ENCODE measurements at places on chromosomes 5 and 9.

DNA sequence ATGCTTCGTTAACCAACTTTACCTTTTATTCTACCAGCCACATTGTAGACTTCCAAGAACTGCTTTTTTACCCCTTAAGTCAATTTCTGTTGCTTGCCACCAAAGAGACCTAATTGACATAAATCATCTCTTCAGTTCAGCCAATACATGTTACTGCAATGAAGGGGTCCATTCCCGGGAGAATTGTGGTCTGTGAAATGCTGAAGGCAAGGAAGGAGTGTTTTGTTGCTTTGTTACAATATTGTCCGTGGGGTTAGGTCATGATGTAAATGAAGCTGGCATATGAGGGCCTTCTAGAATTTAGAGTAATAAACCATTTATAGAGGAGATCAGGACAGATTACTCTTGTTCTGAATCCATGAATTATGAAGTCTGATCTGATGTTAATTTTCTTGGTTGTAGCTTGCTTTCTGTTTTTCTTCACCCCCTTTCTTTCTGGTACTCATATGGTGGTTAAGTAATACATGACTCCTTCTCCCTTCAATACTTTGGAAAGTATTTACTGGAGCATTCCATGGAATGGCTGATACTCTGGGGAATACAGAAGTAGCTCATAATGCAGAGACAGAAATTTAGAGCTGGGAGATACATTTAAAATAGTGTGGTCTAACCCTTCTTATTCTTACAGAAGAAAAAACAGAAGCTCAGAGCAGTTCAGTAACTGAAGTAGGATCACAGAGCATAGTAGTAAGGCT lies 297.0 kb upstream of the CLINT1 start:
- no peak for DNase-seq

GRCh38 chr9:125356032-125356431 lies 94.4 kb downstream of the GAPVD1 start:
- no peak for DNase-seq

DNA sequence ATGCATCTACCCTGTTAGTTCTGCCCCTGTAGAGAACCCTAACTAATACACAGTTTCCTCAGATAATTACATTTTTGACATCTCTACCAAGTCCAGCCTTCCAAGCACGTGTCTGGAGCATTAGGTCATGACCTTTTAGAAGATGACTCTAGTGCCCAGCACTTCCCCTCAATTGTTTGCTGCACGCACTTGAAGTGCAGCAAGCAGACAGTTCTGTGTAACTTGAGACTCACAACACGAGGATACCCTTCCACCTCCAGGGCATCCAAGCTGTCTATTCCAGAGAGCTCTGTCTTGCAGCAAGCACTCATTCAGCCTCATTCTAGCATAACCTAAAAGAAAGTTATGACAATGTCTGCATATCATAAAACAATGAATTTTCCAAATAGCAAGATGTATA lies 1410.5 kb upstream of the CDH18 start:
- no peak for DNase-seq

DNA sequence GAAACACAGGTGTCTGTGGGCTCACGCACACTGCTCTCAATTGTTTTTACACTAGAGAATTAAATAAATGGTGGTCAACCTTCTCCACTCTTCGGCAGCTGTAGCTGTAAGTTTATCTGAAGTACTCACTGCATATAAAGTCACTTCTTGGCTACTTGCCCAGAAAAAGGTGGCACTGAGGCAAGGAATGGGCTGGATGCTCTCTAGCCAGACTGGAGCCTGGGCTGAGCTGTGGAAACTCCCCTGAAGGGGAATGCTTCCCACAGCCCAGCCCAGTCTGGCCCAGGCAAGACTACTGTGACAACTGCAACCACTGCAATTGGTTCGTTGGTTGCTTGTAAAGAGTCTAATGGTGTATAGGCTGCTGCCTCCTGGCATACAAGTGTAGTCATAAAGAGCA lies 4.5 kb downstream of the LEAP2 start:
- no peak for DNase-seq

GRCh38 chr5:32233696-32234447 lies 59.8 kb upstream of the GOLPH3 start:
- no peak for DNase-seq

DNA sequence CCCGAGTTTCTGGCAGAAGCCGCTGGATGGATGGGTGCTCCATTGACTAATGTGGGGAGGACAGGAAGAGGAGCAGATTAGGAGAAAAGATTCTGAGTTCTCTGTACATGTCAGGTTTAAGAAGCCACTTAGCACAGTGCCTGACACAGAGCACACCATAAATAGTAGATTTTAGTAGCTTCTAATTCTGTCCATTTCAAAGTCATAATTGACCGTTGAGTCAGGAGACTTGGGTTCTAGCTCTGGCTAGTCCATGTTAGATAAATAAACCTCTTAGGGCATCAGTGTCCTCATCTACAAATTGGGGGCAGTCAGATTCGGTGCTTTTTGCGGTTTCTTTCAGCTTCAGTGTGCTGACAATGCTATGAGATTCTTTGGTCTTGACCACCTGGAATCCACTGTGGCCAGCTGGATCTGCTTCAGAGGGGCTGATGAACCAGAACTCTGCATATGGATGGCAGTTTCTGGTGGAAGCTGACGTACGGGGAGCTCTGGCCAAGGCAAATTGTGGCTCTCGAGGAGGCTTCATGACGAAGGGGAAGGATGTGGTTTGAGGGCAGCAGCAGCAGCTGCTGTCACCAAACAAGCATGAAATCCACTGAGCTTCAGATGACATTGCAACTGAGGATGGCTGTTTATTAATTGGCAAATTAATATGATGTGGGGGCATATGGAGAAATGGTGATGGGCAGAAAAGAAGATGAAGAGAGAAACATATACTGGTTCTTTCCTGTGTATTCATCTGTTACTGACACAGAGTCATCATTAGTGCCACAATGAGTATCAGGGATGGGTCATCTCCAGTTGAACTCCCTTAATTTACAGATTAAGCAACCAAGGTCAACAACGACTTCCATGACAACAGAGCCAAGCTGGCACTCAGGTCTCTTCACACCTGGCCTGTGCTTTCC lies 134.4 kb downstream of the AOPEP start:
- DNase-seq, result no peak

- peak; percentile 62 for DNase-seq
Measured at GRCh38 chr5:148733601-148734438, 79.5 kb upstream of the HTR4 start.

- no peak for DNase-seq
Measured at GRCh38 chr9:78470216-78470615, 173.3 kb downstream of the PSAT1 start.

DNA sequence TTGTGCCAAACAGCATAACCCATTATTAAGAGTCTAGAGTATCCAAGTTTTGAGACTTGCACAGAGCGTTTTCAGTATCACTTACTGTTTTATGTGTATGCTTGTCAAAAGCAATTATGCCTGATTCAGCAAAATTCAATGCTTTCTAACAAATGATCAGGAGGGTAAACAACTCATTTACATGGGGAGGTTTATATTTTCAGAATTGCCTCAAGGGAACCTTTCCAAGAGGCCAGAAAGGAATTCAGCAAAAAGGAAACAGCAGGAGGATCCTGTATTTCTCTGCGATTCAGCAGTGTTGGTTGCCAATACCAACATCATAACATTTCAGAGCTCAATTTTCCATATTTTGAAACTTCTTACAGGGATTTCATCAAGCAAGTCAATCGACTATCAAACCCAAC lies 69.3 kb upstream of the DAB2 start:
- DNase-seq, result no peak

DNA sequence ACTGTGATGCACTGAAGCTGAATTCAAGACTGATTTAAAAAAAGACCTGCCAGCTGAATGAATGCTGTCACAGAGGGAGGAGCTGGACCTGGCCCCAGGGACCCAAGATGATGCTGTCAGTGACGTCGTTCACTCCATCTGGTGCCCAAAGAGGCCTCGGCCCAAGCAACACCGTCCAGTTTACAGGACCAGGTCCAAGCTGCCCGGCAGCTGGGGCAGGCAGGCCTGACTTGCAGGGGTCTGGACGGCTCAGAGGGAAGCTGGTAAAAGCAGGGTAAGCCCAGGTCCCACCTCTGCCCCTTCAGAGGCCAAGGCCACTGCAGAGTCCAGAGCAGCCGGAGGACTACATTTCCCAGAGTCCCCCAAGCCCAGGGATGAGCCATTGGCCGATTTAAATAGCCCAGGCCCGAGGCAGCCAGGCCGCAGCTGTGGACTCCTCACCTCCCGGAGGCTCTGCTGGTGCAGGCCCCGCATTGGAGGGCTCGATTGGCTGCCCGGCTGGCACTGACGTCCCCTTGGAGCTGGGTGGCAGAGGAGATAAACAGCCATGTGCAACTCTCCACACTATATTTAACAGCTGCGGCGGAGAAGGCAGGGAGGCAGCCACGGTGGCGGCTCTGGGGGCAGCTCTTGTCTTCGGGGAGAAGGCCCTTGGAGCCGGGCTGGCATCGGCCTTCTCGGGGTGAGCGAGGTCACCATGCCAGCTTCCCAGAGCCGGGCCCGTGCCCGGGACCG lies at the start of gene PLPP7:
PLPP7 (plus strand) TSS at position 423 of the 735 bp plus-strand sequence; CDS start at position 698, 275 bp downstream.
- DNase-seq, result no peak

DNA sequence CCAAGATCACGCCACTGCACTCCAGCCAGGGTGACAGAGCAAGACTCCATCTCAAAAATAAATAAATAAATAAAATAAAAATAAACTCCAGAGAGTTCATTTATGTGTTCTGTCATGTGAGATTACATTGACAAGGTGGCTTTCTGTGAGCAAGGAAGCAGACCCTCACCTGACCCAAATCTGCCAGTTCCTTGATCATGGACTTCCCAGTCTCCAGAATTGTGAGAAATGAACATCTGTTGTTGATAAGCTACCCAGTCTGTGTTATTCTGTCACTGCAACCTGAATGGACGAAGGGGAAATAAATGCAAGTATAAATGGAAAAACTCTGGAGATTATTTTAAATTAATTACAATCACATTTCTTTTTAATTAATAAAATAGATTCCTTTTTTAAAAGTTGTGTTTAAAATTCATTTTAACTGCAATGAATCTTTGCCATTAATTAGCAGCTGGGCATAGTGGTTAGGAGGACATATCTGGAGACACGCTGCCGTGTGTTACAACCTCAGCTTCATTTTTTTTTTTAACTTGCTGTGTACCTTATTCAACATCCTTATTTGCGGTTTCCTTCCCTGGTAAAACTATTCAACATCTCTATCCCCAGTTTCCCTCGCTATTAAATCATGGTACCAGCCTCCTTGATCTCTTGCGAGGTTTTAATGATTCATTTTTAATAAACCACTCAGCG lies 376.4 kb downstream of the CHSY3 start:
- no peak for DNase-seq

DNA sequence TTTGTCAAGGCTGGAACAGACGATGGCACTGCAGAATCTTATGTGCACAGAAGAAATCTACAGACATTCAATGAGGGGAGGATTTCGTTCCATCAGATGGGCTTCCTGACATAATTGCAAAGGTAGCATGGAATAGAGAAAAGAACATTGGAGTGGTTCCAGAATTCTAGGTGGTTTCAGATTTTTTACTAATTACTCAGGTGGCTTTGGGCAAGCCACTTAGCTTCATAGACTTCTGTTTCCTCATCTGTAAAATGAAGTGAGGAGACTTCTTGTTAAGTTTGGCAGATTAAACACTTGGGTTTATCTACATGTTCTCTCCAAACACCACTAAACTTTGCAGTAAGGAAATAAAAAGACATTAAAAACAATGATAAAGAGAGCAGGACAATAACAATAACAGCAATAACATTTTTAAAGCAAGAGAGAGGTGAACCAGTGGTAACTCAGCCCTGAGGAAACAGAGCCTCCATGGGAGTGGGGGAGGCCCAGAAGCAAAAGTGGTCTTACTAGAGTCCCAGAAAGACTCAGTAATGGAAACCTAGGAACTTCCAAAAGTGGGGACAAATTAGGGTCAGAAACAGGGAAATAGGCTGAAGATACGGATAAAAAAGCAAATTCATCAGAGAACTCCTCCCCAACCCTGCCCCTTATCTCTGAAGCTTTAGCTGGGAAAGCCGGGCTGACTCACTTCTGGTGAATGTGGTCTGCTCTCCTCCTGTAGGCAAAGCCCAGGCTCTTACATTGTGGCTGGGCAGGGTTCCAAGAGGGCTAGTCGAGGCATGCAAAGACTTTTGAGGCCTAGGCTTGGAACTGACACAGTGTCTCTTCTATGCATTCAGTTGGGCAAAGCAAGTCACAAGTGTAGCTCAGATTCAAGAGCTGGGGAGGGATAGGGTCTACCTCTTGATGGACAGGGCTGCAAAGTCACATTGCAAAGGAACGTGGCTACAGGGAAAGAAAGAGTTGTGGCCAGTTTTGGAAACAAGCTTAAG lies 11.8 kb upstream of the ACTBL2 start:
- DNase-seq, result no peak

GRCh38 chr5:157339409-157339808 lies 73.5 kb downstream of the CYFIP2 start:
- no peak for DNase-seq

GRCh38 chr9:84471816-84472215 lies 131.3 kb upstream of the SLC28A3 start:
- DNase-seq, result no peak

- no peak for DNase-seq
Measured at GRCh38 chr5:151007430-151008209, 12.8 kb upstream of the GPX3 start.

DNA sequence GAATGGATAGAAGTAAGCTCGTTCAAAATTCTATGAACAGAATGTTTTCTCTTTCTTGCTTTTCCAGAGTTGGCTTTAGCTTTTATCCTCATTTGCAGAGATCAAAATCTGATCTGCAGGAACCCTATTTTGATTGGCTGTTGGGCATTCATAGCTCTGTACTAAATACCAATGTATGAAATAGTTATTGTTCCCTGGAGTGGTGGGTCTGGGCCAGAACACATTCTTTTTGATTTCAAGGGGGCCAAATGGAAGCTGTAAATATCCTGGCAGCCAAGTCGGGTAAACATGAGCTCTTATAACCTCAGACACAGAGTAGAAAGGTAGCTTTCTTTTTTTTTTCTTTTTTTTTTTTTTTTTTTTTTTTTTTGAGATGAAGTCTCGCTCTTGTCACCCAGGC lies 241.5 kb downstream of the PDZD2 start:
- DNase-seq, result no peak

- DNase-seq, result peak; percentile 94
Measured at GRCh38 chr9:31776471-31776870, 608.0 kb upstream of the ACO1 start.

GRCh38 chr5:169548315-169548714 lies 35.3 kb upstream of the SPDL1 start:
- no peak for DNase-seq

GRCh38 chr5:63128018-63128417 lies 549.4 kb downstream of the LRRC70 start:
- DNase-seq, result peak; percentile 12

DNA sequence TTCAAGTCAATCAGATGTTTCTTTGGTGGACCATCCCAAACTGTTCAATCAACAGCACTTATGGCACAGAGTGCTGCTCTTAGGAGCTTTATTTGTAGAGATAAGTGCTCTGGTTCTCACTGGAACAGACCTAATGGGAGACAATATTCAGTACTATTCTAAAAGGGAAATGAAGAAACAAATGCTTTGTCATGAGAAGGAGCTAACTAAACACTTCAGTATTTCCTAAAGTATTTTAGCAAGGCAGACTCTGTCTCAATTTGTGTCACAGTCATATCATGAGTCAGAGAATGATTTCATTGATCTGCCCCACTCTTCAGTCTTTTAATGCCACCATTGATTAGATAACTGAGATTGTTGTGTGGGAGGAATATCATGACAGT lies 175.3 kb downstream of the SLF1 start:
- no peak for DNase-seq

Measured in NCI-H774 (cell line).